ENCODE measurements at places on chromosomes 1 and 21. TPM values are rescaled to one million over a fixed set of nuclear protein-coding genes. Genes with fewer than 3 reads are reported as not detected.

DNA sequence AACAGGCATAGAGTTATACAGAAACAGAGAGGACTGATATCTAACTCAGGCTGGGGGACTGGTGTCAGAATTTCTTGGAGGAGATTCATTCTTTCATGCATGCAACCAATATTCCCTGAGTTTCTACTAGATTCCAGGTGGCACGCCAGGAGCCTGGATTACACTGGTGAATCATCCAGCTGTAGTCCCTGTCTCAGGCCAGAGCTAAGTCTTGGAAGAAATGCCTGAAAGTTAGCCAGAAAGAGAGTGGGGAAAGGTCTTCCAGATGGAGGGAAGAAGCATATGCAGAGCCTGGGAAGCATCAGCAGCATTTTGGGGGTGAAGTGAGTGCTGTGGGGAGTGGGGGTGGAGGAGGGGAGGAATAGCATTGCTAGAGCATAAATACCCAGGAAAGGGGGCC is 239.1 kb downstream of the OMA1 start:
- no peak overlapping the region for H3K27ac ChIP-seq
- no peak for DNase-seq
- H3K27me3 ChIP-seq = no peaks in the 10 kb centered on the region
- no peaks in the 10 kb centered on the region for H3K4me1 ChIP-seq

- H3K27ac ChIP-seq = no peak overlapping the region
- no peaks in the 10 kb centered on the region for H3K36me3 ChIP-seq
- no peak overlapping the region for H3K4me3 ChIP-seq
Measured at GRCh38 chr1:224591326-224591725, 24.8 kb upstream of the CNIH3 start.

DNA sequence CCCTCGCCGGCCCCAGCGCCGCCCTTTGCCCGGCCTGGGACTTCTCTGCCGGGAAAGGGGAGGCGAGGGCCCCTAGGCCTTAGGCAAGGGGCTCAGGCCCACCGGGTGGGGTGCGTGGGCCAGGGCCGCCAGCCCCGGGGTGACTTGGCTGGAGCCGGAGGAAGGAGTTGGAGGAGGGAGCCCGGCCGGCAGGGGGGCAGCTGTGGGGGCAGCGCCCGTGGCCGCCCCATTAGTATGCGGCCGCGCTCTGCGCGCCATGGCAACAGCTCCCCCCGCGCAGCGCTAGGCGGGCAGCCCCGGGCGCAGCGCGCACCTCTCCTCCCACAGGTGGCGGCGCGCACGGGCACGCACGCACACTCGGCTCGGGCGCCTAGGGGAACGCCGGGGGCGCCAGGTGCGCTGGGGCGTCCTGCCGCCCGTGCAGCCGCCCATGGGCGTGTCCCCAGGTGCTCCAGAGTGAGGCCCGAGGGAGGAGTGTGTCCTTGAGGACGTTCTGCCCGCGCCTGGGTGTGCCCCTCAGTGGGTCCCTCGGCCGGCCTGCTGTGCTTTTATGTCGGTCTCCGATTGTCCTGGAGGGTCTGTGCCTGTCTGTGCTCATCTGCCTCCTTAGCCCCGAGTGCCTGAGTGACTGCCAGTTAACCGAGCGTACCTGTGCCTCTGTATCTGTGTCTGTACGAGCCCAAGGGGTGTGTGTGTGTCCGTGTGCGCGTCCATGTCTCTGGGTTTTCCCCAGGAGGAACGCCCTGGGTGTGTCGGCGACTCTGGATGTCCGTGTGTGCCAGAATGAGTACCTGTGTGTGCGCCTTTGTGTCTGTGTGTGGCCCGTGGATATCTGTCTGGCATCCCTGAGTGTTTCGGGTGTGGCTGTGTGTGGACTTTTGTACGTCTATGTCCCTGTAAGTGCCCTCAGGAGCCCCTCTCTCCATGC is 38.2 kb upstream of the WASF2 start:
- no peaks in the 10 kb centered on the region for H3K27me3 ChIP-seq
- no peak for DNase-seq
- H3K4me1 ChIP-seq = peaks cover 35% of the 10 kb centered on the region
- no peak overlapping the region for H3K4me3 ChIP-seq
- H3K27ac ChIP-seq = no peak overlapping the region

- no peak overlapping the region for H3K4me3 ChIP-seq
- no peak overlapping the region for H3K27ac ChIP-seq
- no peaks in the 10 kb centered on the region for H3K27me3 ChIP-seq
- peaks cover 39% of the 10 kb centered on the region for H3K36me3 ChIP-seq
Measured at GRCh38 chr1:225842074-225842473, 32.1 kb downstream of the EPHX1 start.

DNA sequence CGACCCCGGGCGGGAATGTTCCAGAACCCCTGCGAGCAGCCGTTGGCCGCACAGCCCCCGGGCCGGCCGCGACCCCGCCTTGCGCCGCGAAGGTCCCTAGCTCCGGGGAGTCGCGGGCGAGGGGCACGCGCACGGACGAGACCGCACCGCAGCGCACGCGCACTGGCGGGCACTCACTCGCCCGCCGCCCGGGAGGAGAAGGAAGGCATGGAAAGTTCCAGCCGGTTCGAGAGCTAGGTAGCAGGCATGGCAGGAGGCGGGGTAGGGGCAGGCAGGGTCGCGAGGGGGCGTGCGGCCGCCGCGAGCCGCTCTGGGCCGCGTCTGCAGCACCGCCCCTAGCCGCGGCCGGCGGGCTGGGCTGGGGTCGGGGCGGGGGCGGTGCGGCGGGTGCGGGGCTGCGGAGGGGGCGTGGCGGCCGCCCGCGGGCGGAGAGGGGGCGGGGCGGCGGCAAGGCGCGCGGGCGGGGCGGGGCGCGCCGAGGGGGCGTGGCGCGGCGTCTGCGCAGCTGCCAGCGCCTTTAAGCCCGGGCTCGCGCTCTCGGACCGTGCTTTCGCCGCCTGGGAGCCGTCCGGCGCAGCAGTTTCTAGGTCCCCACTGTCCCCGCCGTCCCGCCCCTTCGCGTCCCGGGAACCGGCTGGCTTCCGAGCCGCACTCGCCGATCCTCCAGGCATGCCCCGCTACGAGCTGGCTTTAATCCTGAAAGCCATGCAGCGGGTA is at the start of the genes MRPS6 and SLC5A3:
Gene MRPS6 (plus strand): TSS at position 547 of the 717 bp plus-strand sequence. CDS start 123 bp downstream, at position 670.
Gene SLC5A3 (plus strand): TSS at position 547 of the 717 bp plus-strand sequence. CDS start 21,621 bp downstream, outside the sequence.
- H3K4me3 ChIP-seq = peak within 1 kb of the TSS; percentile 100
- peaks cover under 1% of the 10 kb centered on the region for H3K36me3 ChIP-seq
- H3K27me3 ChIP-seq = peaks cover 5% of the 10 kb centered on the region
- H3K4me1 ChIP-seq = peaks cover 3% of the 10 kb centered on the region
- DNase-seq = peak; percentile 81

GRCh38 chr1:43524804-43525203 is 5.9 kb upstream of the PTPRF start:
- H3K27ac ChIP-seq = no peak overlapping the region
- no peak for DNase-seq
- no peaks in the 10 kb centered on the region for H3K27me3 ChIP-seq
- H3K4me3 ChIP-seq = no peak overlapping the region
- peaks cover 2% of the 10 kb centered on the region for H3K4me1 ChIP-seq

The RXFP4 gene
- total RNA-seq = not detected

The RPE65 gene
- under 0.01 TPM for total RNA-seq
